RPMI7951 (cell line): ENCODE measurements at places on chromosomes 3 and 15.

DNA sequence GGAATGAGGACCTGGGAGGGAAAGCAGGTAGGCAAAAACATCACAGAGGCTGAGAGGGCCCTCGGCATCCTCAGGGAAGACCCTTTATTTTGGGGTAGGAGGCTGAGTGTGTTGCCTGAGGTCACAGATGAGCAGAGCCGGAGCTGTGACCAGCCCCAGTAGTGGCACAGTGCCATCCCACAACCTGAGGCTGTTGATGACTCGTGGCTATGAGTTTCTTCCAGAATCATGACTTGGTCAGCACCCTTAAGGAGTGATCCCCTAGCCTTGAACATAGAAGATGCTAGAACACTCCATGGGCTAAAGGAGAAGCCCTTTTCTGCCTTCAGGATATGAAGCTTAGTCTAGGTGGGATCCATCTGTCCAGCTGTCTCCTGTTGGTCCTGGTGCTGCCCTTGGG, 19.5 kb upstream of the CXCR6 start:
- peak; percentile 66 for DNase-seq

GRCh38 chr15:87604857-87605446, 651.6 kb downstream of the NTRK3 start:
- peak; percentile 35 for DNase-seq

GRCh38 chr3:66050821-66051220, 12.1 kb upstream of the MAGI1 start:
- no peak for DNase-seq

- DNase-seq = no peak
Observed at GRCh38 chr15:62165793-62166375, 799 bp upstream of the C2CD4B start.

- DNase-seq = peak; percentile 91
Observed at GRCh38 chr3:27758083-27758482, 36.0 kb upstream of the EOMES start.

- peak; percentile 24 for DNase-seq
Observed at GRCh38 chr3:127406309-127407025, 118.6 kb upstream of the PRR20G start.

- DNase-seq = no peak
Observed at GRCh38 chr3:117447419-117447818, 737.8 kb downstream of the TUSC7 start.

DNA sequence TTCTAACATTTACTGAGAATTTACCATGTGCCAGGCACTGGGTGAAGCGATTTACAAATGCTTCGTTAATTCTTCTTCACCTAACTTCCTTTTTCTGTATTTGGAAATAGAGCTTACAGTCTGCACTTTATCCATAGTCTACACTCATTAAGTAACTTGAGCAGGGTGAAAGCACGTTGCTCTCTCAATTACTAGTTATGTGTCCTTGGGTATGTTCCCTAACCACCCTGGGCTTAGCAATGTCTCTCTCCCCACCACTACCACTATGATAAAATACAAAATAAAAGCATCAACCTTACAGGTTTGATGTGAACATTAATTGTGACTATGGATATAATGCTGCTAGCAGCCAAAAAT, 172.9 kb upstream of the SLC2A2 start:
- DNase-seq = no peak

DNA sequence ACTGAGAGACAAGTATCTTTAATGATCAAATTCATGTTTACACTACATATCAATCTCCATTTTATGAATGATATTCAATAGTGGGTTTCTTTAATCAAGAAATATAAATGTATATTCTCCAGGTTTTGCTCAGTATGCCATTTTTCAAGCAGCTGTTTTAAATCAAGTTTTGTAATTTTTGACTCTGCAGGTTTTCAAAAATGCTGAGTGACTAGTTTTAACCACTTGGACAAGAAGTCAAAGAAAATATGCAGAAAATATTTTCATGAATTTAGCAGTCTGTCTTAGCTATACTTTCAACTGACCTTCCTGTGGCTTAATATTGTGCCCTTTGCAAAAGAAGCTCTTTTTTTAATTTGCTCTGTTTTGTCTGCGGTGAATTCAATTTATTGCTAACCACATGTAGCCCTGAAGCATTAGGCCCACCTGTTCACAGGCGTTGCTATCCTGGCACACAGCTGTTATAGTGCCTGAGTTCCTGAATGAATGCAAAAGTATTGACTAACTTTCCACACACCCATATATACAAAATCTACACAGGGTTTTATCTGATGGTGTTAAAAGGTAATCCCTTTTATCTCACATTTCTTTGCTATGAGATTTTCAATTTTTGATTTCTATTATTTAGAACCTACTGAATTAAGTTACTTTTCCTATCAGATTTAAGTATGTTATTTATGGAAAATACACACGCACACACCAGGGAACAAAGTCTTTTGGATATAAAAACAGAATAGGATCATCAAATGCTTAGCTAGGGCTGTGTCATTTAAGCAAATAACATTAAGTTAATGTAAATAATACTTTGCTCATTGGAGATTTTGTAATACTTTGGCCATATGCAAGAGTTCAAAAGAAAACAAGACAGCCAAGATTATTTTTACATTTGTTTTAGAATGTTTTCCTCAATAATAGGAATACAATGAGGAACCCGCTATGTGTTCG, 1166.1 kb upstream of the GBE1 start:
- DNase-seq = no peak

DNA sequence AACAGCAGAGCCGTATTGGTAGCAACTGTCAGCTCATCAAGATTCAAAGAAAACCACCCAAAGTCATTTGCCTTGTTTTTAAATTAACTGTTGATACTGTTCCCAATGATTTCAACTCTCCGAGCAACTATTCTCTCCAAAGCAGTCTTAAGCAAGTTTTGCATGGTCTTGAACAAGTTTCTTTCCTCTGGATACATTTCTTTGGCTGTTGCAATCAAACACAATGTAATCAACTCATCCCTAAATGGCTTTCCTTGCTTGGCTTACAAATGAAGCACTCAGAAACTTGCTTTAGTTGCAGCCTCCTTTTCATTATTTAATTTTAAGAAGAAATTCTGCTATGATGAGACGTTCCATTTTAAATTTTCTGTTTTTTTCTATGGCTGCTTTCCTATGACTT, 15.5 kb upstream of the MUC13 start:
- no peak for DNase-seq

DNA sequence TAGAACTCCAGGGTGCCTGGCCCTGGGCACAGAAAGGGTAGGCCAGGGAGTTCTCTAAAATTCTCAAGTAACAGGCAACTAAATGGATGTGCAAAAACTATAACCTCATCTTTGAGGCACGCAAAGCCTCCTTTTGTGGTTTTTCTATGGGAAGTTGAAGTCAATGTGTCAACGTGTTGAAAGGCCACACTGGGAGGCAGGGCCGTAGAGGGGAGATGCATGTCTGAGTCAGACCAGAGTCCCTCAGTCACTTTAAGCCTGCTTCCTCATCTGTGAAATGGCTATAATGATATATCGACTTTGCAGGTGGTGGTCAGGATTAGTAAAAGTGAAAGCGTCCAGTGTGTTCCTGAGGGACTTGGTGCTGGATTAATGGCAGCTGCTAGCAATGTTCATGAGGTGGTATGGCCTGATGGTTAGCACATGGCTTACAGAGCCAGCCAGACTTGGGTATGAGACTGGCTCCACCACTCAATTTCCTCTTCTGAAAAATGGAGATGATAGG, 17.0 kb downstream of the TGM5 start:
- DNase-seq = peak; percentile 95

GRCh38 chr15:90414408-90415028, 26.5 kb downstream of the IQGAP1 start:
- peak; percentile 83 for DNase-seq
